Globus pallidus (tissue), 1 donor: ENCODE measurements at places on chromosomes 4 and X.

GRCh38 chr4:69092980-69093568 is 3.2 kb upstream of the UGT2B7 start:
- no peak for DNase-seq

DNA sequence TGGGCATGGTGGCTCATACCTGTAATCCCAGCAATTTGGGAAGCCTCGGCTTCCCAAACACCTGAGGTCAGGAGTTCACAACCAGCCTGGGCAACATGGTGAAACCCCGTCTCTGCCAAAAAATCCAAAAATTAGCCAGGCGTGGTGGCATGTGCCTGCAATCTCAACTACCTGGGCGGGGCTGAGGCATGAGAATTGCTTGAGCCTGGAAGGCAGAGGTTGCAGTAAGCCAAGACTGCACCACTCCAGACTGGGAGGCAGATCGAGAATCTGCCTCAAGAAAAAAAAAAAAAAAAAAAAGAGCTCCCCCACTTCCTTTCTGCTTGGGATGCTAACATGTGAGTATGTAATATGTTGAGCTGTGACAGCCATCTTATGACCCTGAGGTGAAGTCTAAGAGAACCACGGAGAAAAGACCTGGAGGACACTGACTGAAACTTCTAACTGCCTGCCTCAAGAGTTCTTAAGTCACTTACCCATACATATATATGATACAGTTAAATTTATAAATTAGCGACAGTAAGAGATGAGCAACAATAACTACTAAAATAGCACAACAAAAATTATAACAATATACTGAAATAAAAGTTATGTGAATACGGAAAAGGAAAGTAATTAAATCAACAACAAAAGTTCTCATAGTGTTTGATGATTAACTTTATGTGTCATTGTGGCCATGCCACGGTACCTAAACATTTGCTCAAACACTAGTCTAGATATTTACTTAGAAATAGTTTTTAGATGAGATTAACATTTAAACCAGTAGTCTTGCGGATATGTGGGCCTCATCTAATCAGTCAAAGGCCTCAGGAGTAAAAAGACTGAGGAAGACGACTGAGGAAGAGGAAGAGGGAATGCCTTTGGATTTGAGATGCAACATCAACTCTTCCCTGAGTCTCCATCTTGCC is 178.3 kb downstream of the OPHN1 start:
- no peak for DNase-seq

- no peak for DNase-seq
Measured at GRCh38 chr4:19883841-19884240, 367.9 kb upstream of the SLIT2 start.

DNA sequence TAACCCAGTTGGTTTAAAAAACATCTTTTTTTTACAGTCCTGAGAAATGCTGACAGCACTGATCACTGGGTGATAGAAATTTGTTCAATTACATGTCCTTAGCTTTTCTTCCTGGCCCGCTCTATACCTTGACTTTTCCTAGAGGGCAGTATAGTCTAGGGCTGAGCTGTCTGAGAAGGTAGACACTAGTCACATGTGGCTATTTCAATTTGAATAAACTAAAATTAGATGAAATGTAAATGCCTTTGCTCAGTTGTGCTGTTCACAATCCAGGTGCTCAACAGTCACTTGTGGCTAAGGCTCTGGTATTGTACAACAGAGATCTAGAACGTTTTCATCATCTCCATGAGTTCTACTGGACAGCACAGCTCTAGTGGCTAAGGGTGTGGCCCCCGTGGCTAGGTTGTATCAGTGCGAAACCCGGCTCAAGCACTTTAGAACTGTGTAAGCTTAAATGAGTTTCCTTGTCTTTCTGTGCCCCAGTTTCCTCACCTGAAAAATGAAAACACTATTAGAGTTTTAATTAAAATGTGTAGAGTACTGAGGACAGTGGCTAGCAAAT is 111.6 kb upstream of the WDR17 start:
- no peak for DNase-seq
